ENCODE measurements at places on chromosomes 11 and 22. TPM values are rescaled to one million over a fixed set of nuclear protein-coding genes. Genes with fewer than 3 reads are reported as not detected.

- DNase-seq = no peak
These were observed 290.0 kb upstream of the LARGE1 start for GRCh38 chr22:34210301-34210700.

GRCh38 chr11:61578819-61579675 lies 1.8 kb downstream of the SYT7 start:
- DNase-seq = no peak

DNA sequence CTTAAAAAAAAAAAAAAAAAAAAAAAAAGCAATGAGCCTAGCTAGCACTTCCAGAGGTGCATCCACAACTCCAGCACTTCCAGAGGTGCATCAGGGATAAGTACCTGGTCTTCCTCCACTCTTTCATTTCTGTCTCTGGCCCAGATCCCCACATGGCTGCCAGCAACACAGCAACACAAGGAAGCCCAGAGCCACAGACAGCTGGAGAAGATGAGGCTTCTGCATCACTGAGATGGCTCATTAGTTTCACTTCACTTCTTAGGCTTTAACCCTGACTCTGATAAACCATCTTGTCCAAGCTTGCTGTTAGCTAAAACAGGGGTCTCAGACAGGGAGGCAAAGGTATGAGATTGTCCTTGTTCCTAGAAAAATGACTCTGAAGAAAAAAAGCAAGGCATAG lies 35.6 kb downstream of the PC start:
- DNase-seq = no peak

- DNase-seq = no peak
These were observed 642.9 kb upstream of the KIRREL3 start for GRCh38 chr11:127643268-127644058.

GRCh38 chr11:76615950-76616349 lies 54.6 kb downstream of the LRRC32 start:
- peak; percentile 90 for DNase-seq

- no peak for DNase-seq
These were observed 79.6 kb upstream of the CLDN5 start for GRCh38 chr22:19603767-19604166.

DNA sequence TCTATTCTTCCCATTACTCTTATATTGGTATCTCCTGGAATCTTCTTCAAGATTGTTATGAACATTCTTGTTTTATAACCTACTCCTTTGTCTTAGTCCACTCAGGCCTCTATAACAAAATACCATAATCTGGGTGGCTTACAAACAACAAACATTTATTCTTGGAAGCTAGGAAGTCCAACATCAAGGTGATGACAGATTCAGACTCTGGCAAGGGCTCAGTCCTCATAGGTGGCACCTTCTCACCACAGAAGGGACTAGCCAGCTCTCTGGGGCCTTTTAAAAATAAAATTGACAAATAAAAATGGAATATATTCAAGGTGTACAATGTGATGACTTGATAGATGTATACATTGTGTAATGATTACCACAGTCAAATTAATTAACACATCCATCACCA lies 19.8 kb downstream of the DNHD1 start:
- DNase-seq = no peak

GRCh38 chr11:61963282-61964057 lies 4.0 kb downstream of the FTH1 start:
- peak; percentile 60 for DNase-seq

GRCh38 chr11:16404781-16405285 lies 48.5 kb upstream of the SOX6 start:
- no peak for DNase-seq

DNA sequence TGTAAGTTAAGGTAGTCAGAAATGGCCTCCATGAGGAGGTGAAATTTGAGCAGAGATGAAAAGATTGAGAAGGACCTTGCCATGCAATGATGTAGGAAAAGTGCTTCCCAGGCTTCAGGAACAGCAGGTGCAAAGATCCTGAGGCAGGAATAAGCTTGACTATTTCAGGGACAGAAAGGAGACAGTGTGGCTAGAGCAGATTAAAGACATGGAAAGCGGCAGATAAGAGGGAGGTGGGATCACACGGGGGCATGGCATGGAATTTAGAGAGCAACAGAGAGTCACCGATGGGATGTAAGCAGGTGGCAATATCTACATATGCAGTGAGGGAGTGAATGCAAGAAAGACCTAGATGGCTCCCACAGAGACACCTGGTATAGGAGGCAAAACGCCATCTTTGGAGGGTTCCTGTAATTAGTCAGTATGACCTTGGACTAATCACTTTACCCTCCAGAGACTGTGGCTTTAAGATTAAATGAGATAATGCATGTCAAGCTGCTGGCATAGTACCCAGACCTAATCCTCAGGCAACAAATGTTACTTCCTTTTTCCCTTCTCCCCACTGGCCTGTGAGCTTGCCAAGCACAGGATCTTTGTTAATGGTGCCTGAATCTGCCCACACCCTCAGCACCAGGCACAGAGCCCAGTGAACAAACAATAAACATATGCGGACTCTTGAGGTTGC lies 24.6 kb upstream of the ACER3 start:
- DNase-seq = peak; percentile 59

DNA sequence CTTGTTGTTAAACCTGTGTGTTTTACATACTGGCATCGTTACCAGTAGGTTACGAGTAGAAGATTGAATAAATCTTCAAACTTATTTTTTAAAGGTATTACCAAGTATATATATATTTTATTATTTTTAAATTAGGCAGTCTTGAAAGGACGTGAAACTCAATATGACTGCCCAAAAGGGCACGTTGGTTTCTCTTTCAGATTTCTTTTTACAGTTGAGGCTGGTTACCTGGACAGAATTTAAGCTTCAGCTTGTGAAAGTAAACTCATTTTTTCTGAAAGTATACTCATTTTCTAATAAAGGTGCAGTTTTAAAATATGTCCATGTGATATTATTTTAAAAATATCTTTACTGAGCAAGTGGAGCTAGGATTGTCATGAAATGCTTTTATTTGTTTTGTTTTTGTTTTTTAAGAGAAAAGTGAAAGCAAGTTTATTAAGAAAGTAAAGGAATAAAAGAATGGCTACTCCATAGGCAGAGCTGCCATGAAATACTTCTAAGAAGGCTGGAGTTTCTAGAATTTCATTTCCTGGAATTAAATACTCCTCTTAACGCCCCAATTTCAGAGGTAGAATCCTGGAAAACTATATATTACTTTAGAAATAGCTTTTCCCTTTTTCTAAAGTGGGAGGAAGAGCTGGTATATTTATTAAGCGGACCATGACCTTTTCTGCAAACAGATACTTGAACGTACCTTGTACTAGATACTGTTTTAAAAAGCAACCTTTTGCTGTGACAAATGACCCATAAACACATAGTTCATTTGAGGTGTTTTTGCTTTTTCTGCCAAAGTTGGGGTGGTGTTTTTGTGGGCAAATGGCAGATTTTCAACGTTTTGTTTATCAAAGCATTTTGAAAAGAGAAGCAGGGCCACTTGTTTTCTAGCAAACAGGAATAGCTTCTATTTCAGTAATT lies 1.9 kb downstream of the FBXO7 start:
- DNase-seq = no peak

DNA sequence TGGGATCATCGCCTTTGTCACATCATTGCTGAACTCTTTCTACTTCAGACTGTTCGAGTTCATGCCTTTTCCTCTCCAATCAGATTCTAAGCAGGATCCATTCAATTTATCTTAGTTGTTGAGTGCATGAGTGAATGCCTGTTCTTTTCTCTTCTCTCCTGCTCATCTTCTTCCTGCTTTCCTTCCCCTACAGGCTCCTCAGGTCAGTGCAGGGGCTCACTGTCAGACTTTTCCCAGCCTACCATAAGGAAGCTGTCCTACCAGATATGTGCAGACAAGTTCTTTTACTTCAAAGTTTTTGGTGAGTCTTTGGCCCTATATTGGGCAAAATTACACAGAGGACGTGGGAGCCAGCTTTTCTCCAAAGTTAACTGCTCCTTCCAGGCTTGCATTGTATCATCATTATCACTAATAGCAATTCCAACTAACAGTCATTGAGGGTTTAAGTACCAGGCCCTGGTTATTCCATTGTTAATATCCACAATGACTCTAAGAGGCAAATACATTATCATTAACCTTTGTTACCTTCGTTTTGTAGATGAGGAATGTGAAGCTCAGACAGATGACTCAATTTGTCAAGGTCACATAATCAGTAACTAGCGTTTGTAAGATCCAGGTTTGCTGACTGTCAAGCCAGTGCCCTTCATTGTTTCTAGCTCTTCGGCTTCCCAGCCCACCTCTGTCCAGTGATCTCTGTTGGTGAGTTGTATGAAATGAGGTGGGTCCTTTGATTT lies 30.4 kb downstream of the OR6Q1 start:
- DNase-seq = no peak

- DNase-seq = no peak
These were observed 61.4 kb upstream of the CTSC start for GRCh38 chr11:88398791-88399570.

DNA sequence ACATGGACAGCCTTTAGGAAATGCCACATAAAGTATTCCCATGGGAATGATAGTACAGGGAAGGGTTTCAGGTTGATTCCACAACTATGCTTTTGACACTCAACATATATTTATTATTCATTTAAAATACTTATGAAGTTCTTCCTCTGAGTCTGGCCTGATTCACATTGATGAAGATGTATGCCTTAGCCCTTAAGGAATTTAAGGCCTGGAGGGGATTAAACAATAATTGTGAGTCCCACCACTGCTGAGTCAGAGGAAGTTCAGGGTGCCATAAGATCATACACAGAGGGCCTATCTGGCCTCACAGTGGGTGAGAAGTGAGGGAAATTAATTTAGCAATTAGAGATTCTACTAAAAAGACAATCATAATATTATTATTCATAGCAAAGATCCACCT lies 161.1 kb upstream of the SNX19 start:
- DNase-seq = no peak

Gene BTG4
- total RNA-seq = not detected

Gene OR5A1
- not detected for total RNA-seq

Gene PIK3IP1
- total RNA-seq = 41.6 TPM

Gene PATE4
- total RNA-seq = not detected

Gene APOA1
- total RNA-seq = not detected
